Right atrium auricular region (tissue), 2 donors: ENCODE measurements at places on chromosomes 5 and 9. TPM values are rescaled to one million over a fixed set of nuclear protein-coding genes. Genes with fewer than 3 reads are reported as not detected.

DNA sequence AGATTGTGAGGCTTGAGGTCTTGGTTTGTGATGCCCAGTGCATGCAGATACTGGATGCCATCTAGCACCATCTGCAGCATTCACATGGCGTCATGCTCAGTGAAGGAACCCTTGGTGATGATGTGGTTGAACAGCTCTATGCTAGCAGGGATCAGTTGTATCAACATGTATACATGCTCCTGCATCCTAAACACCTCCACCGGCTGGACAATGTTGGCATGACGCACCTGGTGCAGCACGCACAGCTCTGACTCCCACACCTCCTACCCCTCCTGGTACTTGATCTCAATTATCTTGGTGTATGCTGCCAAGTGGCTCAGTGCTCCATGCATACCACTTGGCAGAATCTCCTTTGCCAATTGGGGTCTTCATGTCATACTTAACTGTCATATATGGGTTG, 49.1 kb downstream of the MTREX start:
- no peak for DNase-seq
- H3K27me3 ChIP-seq = no peaks in the 10 kb centered on the region
- H3K4me1 ChIP-seq = no peaks in the 10 kb centered on the region
- H3K27ac ChIP-seq = no peak overlapping the region
- H3K4me3 ChIP-seq = no peak overlapping the region

The SPAAR gene
- total RNA-seq = 6.3 TPM

DNA sequence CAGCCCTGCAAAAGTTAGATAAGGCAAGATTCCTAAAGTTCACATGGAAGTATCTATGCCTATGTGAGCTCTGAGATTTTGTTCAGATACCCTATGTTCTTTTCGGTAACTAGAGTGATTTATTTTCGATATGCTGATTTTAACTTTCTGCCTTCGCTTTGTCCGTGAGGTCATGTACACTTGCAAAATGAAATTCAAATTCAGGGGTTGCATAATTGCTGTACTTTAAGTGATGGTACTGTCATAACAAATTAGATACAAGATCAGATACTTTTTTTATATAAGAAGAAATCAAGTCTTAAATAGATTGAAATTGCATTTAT, 350 bp upstream of the ECPAS start:
- DNase-seq = no peak
- H3K27ac ChIP-seq = peak overlapping the region; percentile 98
- no peaks in the 10 kb centered on the region for H3K36me3 ChIP-seq
- H3K4me1 ChIP-seq = peaks cover 30% of the 10 kb centered on the region

DNA sequence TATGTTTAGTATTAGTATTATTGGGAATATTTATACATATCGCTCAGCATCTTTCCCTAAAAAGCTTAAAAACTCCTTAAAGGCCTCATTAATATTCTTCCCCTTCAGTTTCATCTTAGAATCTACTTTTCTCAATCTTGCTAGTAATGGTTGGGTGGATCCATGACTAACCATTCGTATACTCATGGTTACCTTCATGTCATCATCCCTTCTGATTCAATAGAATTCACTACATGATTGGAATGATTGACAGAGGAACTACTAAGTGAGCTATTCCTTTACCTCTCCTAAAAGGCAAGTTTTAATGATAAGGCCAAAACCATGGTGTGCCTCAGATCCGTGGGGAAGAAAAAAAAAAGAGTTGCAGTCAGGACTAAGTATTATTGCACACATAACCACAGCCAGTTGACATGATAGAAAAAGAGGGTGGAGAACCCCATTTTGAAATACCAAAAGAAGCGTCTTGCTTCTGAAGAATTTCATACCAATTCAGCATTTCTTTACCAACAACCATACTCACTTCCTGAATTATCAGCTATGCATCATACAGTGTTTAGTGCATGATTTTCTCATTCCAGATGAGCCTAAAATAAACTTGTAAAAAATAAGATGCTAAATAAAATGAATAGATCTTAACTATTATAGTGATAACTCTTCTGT, 624.6 kb downstream of the PDE4D start:
- no peaks in the 10 kb centered on the region for H3K36me3 ChIP-seq
- no peak overlapping the region for H3K27ac ChIP-seq
- DNase-seq = no peak
- peaks cover 3% of the 10 kb centered on the region for H3K4me1 ChIP-seq
- H3K27me3 ChIP-seq = no peaks in the 10 kb centered on the region
- H3K4me3 ChIP-seq = no peak overlapping the region

- DNase-seq = no peak
- H3K4me1 ChIP-seq = no peaks in the 10 kb centered on the region
- no peaks in the 10 kb centered on the region for H3K36me3 ChIP-seq
- no peak overlapping the region for H3K4me3 ChIP-seq
- H3K27me3 ChIP-seq = no peaks in the 10 kb centered on the region
- H3K27ac ChIP-seq = no peak overlapping the region
Measured at GRCh38 chr5:125316915-125317535, 570.6 kb upstream of the ZNF608 start.

- H3K36me3 ChIP-seq = no peaks in the 10 kb centered on the region
- H3K4me3 ChIP-seq = no peak overlapping the region
- no peak for DNase-seq
- no peak overlapping the region for H3K27ac ChIP-seq
- H3K27me3 ChIP-seq = no peaks in the 10 kb centered on the region
Measured at GRCh38 chr5:107894361-107894760, 223.6 kb upstream of the EFNA5 start.

- H3K36me3 ChIP-seq = no peaks in the 10 kb centered on the region
- no peak overlapping the region for H3K4me3 ChIP-seq
- DNase-seq = no peak
- no peaks in the 10 kb centered on the region for H3K4me1 ChIP-seq
- H3K27ac ChIP-seq = no peak overlapping the region
Measured at GRCh38 chr5:154571325-154572035, 93.5 kb upstream of the HAND1 start.

DNA sequence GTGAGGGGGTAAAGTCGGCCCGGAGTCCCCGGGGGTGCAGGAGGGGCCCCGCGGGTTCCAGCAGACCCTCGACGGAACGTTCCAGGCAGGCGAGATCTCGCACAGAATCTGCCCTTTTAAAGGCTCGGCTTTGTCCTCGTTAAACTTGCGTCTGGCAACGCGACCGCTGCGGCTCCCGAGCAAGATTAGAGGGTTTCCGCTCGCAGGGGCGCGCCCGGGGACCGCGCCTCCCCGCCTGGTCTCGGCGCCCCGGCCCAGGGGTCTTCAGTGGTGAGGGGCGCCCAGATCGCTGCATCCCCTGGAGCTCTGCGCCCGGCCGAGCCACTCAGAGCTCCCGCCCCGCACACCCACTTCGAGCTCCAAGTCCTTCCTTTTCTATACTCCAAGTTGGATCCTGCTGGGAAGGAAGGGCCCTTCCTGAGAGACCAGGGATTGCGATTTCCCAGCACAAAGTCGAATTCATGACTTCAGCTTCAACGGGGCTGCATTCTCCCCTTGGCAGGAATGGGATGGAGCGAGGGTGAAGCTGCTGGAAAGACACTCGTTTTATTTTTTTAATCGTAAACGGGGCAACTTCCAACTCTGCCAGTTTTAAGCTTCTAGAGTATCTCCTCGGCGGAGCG, 11.3 kb downstream of the PROP1 start:
- no peaks in the 10 kb centered on the region for H3K4me1 ChIP-seq
- no peaks in the 10 kb centered on the region for H3K36me3 ChIP-seq

DNA sequence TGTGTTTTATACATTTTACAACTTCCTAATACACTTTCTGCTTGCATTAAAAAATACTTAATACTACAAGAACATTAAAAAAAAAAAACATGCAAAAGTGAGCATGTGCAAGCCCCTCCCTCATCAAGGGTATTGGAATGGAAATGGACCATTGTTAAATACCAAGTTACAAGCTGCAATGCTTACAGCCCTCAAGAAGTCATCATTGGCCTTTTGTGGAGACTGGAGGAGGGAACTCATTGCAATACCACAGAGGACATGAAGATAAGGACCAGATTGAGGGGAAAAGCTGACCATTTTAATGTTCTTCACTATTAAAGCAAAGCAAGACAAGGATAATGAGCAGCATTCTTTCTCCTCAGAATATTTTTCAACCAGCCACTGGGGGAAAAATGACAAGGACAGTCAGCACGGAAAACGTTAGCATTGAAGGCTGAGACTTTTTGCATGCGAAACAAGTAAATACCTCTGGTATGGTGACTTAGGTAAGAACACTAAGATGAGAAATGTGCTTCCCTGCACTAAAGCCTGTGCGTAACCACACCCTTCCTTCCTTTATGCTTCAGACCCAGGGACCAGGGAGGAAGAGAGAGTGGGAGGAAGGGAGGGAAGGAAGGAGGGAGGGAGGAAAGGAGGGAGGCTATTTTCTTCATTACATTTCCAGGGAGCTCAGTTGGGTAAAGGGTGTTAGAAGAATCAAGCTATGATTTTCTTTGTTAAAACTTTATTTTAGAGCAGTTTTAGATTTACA, 141.1 kb upstream of the RAPGEF1 start:
- H3K4me3 ChIP-seq = no peak overlapping the region
- no peaks in the 10 kb centered on the region for H3K27me3 ChIP-seq
- no peak overlapping the region for H3K27ac ChIP-seq
- H3K36me3 ChIP-seq = no peaks in the 10 kb centered on the region

The PLPP7 gene
- 216 TPM for total RNA-seq

GRCh38 chr5:77806213-77806843, 30.2 kb upstream of the TBCA start:
- no peaks in the 10 kb centered on the region for H3K27me3 ChIP-seq
- DNase-seq = no peak
- no peak overlapping the region for H3K27ac ChIP-seq
- no peak overlapping the region for H3K4me3 ChIP-seq
- no peaks in the 10 kb centered on the region for H3K4me1 ChIP-seq

The LCN1 gene
- not detected for total RNA-seq

The SNCAIP gene
- 8.1 TPM for total RNA-seq

- no peak overlapping the region for H3K27ac ChIP-seq
- DNase-seq = no peak
- H3K4me1 ChIP-seq = peaks cover 8% of the 10 kb centered on the region
- no peaks in the 10 kb centered on the region for H3K27me3 ChIP-seq
- no peaks in the 10 kb centered on the region for H3K36me3 ChIP-seq
- H3K4me3 ChIP-seq = no peak overlapping the region
Measured at GRCh38 chr5:82023644-82024043, 51.8 kb downstream of the ATG10 start.

The PDE6A gene
- total RNA-seq = 0.08 TPM

DNA sequence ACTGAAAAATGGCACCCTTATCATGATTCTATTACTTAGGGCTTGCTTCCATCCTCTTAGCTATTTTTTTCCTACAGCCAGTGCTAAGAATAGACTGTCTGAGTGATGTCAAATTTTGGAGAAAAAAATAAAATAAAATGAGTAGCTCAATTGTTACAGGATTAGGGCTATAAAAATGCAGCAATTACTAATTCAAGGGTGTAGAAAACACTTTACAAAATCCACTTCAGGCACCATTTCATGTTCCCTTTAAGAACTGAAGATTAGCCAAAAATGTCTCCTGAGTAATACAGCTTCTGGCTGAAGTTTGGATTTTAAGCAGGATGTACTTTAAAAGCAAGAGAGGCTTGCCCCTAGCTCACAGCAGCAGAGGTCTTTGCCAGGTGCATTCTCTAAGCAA, 240.5 kb upstream of the IRX1 start:
- H3K27me3 ChIP-seq = no peaks in the 10 kb centered on the region
- no peak overlapping the region for H3K27ac ChIP-seq
- no peak overlapping the region for H3K4me3 ChIP-seq

- no peaks in the 10 kb centered on the region for H3K36me3 ChIP-seq
- no peaks in the 10 kb centered on the region for H3K4me1 ChIP-seq
- DNase-seq = no peak
- H3K4me3 ChIP-seq = no peak overlapping the region
Measured at GRCh38 chr9:117825609-117826347, 121.6 kb downstream of the TLR4 start.

The PCSK1 gene
- 4.0 TPM for total RNA-seq

The TUBB4B gene
- total RNA-seq = 394 TPM

GRCh38 chr9:128636024-128636390, 20.6 kb downstream of the DYNC2I2 start:
- H3K27ac ChIP-seq = peak overlapping the region; percentile 93
- H3K27me3 ChIP-seq = no peaks in the 10 kb centered on the region
- H3K4me1 ChIP-seq = no peaks in the 10 kb centered on the region
- peak overlapping the region; percentile 23 for H3K4me3 ChIP-seq
- H3K36me3 ChIP-seq = peaks cover 38% of the 10 kb centered on the region

DNA sequence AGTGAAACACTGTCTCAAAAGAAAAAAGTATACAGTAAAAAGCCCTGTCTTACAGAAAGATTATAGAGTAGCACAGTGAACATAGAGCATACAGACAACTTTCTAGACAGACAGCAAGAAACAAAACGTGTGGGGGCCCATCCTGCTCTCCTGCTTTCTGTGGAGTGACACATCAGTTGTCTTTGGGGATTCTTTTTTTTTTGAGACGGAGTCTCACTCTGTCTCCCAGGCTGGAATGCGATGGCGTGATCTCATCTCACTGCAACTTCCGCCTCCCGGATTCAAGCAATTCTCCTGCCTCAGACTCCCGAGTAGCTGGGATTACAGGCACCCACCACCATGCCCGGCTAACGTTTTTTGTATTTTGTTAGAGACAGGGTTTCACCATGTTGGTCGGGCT, 14.9 kb downstream of the CDHR2 start:
- H3K4me3 ChIP-seq = no peak overlapping the region
- no peaks in the 10 kb centered on the region for H3K36me3 ChIP-seq
- no peaks in the 10 kb centered on the region for H3K27me3 ChIP-seq
- no peaks in the 10 kb centered on the region for H3K4me1 ChIP-seq

DNA sequence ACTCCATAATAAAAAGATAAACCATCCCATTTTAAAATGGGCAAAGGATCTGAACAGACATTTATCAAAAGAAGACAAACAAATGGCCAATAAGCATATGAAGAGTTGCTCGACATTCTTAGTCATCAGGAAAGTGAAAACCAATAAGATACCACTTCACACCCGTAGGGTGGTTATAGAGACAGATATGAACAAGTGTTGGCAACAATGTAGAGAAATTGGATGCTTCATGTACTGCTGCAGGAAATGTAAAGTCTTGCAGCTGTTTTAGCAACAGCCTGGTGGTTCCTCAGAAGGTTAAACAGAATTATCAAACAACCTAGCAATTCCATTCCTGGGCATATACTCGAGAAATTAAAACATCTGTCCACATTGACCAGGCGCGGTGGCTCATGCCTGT, 42.5 kb downstream of the GTF3C4 start:
- H3K36me3 ChIP-seq = no peaks in the 10 kb centered on the region
- H3K27me3 ChIP-seq = no peaks in the 10 kb centered on the region

- no peak for DNase-seq
- H3K4me1 ChIP-seq = peaks cover 74% of the 10 kb centered on the region
- no peak overlapping the region for H3K4me3 ChIP-seq
- no peaks in the 10 kb centered on the region for H3K27me3 ChIP-seq
- no peaks in the 10 kb centered on the region for H3K36me3 ChIP-seq
Measured at GRCh38 chr9:136084063-136084944, 10.8 kb downstream of the NACC2 start.

DNA sequence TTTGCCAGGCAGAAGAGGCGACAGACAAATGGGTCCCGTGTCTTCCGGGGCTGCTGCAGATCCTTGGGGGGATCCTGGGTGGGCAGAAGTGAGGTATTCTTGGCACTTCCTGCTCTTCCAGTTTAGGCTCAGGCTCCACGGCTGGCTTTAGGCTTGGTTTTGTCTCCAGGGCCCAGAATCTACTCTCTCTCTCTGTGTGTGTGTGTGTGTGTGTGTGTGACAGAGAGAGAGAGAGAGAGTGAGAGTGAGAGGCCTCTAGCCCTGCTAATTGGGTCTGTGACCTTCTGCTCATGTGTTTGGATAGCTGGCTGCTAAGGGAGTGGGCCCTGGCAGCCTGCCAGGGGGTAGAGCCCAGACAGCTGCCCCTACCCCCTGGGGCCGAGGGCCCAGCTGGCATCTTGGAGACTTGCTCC, 39.3 kb downstream of the CRB2 start:
- H3K27ac ChIP-seq = no peak overlapping the region
- no peaks in the 10 kb centered on the region for H3K27me3 ChIP-seq
- DNase-seq = no peak
- H3K36me3 ChIP-seq = no peaks in the 10 kb centered on the region

The N4BP3 gene
- total RNA-seq = 0.24 TPM
